ENCODE measurements at places on chromosomes 3 and 15.
A peak's percentile ranks its signal among the peaks of the same experiment; 100 is the strongest.

DNA sequence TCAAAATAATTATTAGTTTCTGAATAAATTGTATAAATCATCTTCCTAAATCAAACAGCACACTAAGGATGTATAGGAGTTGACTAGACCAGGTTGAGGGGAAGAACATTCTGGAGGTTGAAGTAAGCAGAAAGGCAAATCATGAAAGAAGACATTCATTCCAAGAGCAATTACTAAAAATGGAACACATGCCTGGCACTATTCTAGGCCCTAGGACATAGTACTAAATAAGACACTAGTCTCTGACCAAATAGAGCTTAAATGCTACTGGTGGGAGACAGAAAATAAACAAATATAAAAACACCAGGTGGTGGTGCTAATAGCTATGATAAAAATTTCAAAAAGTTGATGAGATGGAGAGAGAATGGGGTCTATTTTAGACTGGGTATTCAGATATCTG is 190.1 kb downstream of the TBC1D5 start:
- DNase-seq = peak; percentile 2

- peak; percentile 22 for DNase-seq
Measured at GRCh38 chr3:62373714-62374333, 474 bp upstream of the FEZF2 start.

DNA sequence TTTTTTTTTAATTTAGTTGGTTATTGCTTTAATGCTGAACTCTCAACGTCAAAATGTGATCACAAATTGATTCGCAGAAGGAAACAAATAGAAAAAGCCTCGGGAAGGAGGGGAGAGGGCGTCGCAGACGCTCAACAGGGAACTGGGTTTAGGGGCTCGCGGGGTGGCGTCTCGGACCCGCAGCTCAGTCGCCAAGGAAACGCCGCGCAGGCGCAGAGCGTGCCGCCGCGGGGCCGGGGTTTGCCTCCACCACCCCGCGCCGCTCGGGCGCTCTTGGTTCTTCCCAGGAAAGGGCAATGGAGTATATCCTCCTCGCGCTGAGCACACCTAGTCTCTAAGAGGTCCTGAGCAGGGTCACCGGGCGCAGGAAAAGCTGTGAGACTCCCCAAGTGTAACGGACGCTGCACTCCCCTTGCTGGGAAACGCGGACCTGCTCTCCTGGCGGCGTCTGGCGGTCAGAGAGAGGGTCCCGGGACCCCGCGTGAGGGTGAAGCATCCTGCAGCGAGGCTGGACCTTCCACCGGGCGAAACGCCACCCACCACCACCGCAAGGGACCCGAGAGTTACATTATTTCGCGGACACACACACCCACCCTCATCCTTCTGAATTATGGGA is 753 bp downstream of the PLCH1 start:
- peak; percentile 77 for DNase-seq

- no peak for DNase-seq
Measured at GRCh38 chr15:40598126-40598525, 4.1 kb downstream of the KNL1 start.

- no peak for DNase-seq
Measured at GRCh38 chr3:113804661-113805060, 33.9 kb upstream of the GRAMD1C start.

DNA sequence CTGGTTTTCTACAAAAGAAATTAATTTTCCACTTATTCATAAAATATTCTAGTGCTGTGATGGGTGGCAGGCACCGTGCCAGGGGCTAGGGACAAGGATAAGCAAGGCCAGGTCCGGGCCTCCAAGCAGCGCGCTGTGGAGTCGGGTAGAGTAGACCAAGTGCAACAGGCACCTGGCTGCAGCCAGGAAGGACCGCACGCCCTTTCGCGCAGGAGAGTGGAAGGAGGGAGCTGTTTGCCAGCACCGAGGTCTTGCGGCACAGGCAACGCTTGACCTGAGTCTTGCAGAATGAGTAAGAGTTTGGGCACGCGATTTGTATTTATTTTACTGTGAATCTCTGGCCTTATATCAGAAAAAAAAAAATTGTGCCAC is at the start of gene CASR:
Gene CASR (plus strand): TSS at position 148 of the 372 bp plus-strand sequence. CDS start 70,522 bp downstream, outside the sequence.
- DNase-seq = peak; percentile 57

DNA sequence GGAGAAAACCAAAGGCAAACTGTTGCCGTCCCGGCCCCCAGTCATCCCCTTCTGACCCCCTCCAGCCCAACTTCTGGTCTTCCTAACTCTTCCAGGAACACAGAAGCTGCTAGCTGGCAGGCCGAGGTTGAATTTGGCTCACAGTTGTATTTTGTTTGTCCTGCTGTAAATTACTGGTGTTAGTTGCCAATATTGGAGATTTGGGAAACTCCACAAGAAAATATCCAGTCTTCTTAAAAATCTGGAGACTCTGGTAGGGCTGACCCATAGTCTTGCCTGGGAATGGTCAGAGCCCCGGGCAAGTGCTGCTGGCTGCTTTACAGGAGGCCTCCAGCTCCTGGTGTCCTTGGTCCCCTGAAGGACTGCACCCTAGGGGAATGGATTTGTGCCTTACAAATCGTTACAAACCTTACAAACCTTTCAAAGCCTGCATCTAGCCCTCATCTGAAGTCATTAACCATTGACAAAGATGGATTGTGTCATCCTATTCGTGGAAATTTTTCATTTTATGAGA is 112.0 kb upstream of the MCTP2 start:
- DNase-seq = no peak
